ENCODE measurements at places on chromosomes 13 and 19. TPM values are rescaled to one million over a fixed set of nuclear protein-coding genes. Genes with fewer than 3 reads are reported as not detected.

NCR1 gene
- 1.8 TPM for polyA plus RNA-seq

SERPINE3 gene
- 0.31 TPM for polyA plus RNA-seq

FLT3LG gene
- polyA plus RNA-seq: 1.8 TPM

SLC10A2 gene
- not detected for polyA plus RNA-seq

MAP2K2 gene
- 108 TPM for polyA plus RNA-seq

ZNF66 gene
- polyA plus RNA-seq: 18.5 TPM

MPND gene
- polyA plus RNA-seq: 22.5 TPM

KLK6 gene
- 0.47 TPM for polyA plus RNA-seq

IL12RB1 gene
- polyA plus RNA-seq: not detected

SCEL gene
- polyA plus RNA-seq: not detected

KLK1 gene
- 3.0 TPM for polyA plus RNA-seq

FFAR2 gene
- polyA plus RNA-seq: not detected

ZFR2 gene
- polyA plus RNA-seq: 25.4 TPM

TUBB4A gene
- polyA plus RNA-seq: 34.6 TPM

ADM5 gene
- 2.8 TPM for polyA plus RNA-seq

CEACAM8 gene
- polyA plus RNA-seq: not detected

ATP8B3 gene
- 1.7 TPM for polyA plus RNA-seq

SMIM44 gene
- polyA plus RNA-seq: not detected

RGL3 gene
- 49.2 TPM for polyA plus RNA-seq

ZNF773 gene
- 4.2 TPM for polyA plus RNA-seq

LHB gene
- not detected for polyA plus RNA-seq

PRKACA gene
- polyA plus RNA-seq: 13.0 TPM

PKN1 gene
- polyA plus RNA-seq: 106 TPM

IZUMO1 gene
- polyA plus RNA-seq: 1.2 TPM

CKAP2 gene
- 80.4 TPM for polyA plus RNA-seq

TEX29 gene
- not detected for polyA plus RNA-seq

NLRP7 gene
- 1.2 TPM for polyA plus RNA-seq

CCL25 gene
- 0.73 TPM for polyA plus RNA-seq

SLC7A9 gene
- polyA plus RNA-seq: 0.19 TPM

CATSPERD gene
- 0.56 TPM for polyA plus RNA-seq

CGB5 gene
- polyA plus RNA-seq: not detected

PROZ gene
- polyA plus RNA-seq: 0.21 TPM

CYP2S1 gene
- 137 TPM for polyA plus RNA-seq
